ENCODE measurements at places on chromosomes 1 and 21.

DNA sequence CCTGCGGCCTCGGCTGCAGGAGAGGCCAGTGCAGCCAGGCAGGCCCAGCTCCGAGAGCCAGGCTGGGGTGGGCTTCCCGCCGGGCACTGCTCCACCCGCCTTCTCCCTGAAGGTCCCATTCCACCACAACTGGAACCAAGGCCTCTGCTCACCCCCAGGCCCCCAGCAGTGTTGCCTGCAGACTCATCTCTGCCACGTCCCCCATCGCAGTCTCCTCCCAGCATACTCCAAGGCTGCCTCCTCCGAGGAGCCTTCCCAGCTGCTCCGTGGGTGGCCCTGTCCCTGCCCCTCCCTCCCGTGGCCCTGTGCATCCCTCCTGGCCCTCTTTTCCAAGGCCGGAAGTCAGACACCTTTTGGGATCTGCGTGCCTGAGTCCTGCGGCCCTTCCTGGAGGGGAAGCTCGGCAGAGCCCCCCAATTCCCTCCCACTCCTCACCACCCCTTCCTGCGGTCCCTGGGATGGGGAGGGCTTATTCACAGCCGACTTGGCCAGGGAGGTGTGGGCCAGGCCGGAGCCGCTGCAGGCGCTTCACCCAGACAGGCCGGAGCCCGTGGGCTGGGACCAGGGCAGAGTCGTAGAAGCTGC, 47.6 kb downstream of the SLX9 start:
- DNase-seq = no peak

- peak; percentile 99 for DNase-seq
Observed at GRCh38 chr1:32964461-32965250, at the start of gene RNF19B. RNF19B (minus strand) TSS chr1:32964809; CDS start chr1:32964685, 124 bp downstream.

GRCh38 chr1:155977690-155978324, 540 bp downstream of the ARHGEF2 start:
- DNase-seq = peak; percentile 71

- DNase-seq = no peak
Observed at GRCh38 chr1:214720561-214720960, 117.6 kb downstream of the CENPF start.

GRCh38 chr1:25837262-25837875, 17.6 kb downstream of the MTFR1L start:
- DNase-seq = no peak

DNA sequence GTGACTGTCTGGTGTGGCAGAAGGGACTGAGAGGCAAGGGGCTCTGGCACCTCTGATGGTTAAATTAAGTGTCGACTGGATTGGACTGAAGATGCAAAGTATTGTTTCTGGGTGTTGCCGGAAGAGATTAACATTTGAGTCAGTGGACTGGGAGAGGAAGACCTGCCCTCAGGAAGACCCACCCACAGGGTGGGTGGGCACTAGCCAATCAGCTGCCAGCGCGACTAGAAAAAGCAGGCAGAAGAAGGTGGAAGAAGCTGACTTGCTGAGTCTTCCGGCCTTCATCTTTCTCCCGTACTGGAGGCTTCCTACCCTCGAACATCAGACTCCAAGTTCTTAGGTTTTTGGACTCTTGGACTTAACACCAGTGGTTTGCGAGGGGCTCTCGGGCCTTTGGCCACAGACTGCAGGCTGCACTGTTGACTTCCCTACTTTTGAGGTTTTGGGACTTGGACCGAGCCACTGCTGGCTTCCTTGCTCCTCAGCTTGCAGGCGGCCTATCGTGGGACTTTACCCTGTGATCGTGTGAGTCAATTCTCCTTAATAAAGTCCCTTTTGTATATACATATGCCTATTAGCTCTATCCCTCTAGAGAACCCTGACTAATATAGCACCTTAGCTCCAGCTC, 79.6 kb downstream of the KAZN start:
- no peak for DNase-seq

GRCh38 chr1:44050261-44050660, 19.0 kb upstream of the SLC6A9 start:
- no peak for DNase-seq

- DNase-seq = no peak
Observed at GRCh38 chr1:241841691-241842090, 6.3 kb upstream of the EXO1 start.

DNA sequence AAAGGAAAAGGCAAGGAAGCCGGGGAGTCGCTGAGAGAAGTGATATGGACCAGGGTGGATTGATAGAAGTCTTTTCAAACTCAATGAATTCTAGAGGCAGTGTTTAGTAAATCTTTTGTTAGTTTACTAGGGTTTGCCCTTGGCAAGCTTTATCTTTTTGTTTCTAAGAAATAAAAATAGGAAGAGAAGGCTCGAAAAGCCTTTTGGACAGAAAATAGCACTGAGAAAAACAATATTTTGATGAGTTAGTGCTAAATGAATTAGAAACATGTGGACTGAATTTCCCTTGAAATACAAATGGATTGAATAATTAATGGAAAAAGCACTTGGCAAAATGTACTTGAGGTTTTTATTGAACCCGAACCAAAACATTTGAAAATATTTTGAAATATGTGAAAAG, 121.8 kb upstream of the SPAG17 start:
- DNase-seq = no peak

DNA sequence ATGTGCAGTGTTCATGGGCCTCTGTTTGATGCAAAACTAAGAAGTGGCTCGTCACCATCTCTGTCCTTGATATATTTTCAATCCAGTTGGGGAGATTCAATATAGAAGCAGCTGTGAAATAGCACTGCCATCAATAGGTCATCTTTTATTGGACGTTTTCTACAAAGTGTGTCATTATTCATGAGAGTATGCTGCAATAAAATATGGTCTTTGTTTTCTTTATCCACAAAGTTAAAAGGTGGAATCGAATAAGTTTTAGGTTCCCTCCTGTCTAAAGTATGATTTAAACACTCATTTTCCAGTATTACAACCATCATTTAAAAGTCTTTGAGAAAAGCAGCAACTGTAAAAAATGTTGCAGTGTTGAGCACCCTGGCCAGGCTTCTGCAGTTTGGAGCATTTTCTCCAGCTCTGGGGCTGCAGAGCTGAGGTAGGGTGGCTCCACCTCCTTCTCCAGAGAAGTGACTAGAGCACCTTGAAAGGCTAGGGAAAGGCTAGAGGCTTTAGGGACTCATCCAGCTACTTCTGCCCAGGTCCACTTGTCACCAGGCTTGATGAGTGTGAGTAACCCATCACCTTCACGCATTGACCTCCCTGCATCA, 56.5 kb upstream of the DNAH14 start:
- DNase-seq = no peak

- no peak for DNase-seq
Observed at GRCh38 chr1:65054481-65054880, 88.1 kb upstream of the JAK1 start.

GRCh38 chr21:41961753-41962152, 7.9 kb upstream of the C2CD2 start:
- DNase-seq = no peak

- DNase-seq = no peak
Observed at GRCh38 chr1:226292874-226293552, 16.0 kb downstream of the LIN9 start.

DNA sequence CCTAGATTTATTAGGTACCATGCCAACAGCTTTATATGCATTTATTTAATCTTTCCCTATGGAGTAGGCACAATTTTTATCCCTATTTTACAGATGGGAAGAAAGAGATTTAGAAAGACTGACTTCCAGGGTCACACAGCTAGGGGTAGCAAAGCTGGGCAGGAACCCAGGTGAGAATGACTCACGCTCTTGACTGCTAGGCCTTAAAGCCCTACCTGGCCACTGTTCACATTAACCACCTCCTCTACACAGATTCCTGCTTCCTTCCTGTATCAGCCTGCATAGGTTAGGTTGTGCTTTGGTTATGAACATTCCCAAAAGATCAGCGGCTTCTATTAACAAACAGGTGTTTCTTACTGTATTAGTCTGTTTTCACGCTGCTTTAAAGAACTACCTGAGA, 53.2 kb downstream of the DNAJC6 start:
- no peak for DNase-seq

DNA sequence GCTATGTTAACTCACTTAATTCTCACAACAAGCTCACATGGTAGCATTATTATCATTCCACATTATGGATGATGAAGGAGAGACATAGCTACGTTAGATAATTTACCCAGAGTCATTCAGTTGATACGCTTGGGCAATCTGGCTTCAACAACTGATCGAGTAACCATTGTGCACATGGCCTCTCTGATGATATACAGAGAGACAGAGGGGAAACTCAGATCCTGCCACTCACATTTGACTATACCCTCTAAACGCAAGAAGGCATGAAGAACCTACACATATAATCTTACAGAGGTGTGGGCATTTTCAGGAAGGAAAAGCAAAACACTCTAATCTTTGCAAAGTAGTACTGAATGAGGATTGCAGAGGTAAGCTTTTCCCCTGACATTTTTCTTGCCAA, 360.1 kb downstream of the BARHL2 start:
- DNase-seq = no peak

GRCh38 chr1:82287556-82287955, 486.8 kb downstream of the ADGRL2 start:
- no peak for DNase-seq

GRCh38 chr1:4149831-4150230, 249.8 kb upstream of the C1orf174 start:
- DNase-seq = no peak

- DNase-seq = no peak
Observed at GRCh38 chr1:148352470-148353053, 130.5 kb downstream of the PPIAL4G start.

DNA sequence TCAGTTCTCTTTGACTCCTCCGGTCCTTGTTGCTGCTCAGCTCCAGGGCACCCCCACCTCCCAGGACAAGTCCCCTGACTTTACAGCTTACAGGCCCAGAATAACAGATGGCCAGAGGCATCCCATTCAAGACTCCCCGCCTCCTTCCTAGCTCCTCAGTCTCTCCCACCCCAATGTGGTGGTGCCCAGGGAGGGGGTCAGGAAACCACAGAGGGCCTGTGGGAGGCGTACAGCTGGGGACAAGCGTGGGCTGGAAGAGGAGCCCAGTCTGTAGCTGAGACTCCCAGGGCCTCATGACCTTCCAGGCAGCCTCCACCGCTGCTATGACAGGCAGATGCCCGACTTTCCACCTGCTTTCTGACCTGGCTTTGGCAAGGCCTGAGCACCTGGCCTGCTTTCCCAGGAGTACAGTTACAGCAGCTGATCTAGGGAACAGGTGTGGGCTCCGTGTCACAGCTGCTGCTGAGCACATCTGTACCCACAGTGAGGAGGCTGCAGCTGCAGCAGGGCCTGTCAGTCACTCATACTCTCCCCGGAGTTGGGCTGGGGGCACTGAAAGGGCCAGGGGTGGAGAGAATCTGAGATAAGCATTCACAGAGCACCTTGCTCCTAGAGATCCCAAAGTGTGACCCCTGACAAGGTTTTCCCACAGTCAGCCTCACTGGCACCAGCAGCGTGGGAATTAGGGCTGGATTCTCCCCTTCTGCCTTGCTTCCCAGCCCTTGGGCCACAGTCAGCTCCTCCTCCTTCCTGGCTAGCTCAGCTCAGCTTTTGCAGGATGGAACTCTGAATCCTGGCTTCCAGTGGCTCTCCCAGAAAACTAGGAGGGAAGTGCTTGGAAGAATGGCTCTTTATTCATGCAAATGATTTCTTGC, 7.1 kb upstream of the NAV1 start:
- DNase-seq = no peak

DNA sequence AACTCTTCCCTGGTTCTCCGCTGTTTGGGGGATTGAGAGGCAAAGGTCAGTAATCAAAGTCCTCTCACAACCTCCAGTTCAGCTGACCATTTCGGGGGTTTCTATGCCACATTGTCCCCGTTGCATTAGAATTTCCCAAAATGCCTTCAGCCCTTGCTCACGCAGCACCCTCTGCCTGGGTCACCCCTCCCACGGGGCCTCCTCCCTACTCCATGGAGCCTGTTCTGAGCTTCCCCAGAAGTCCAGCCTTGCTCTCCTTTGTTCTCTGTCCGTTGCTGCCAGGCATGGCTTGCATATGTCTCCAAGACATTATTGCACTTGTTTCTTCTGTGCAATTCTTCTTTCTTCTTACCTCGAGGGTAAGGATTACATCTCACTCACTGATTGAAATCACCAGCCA, 16.5 kb downstream of the DMRTB1 start:
- DNase-seq = no peak

- DNase-seq = no peak
Observed at GRCh38 chr1:56056438-56057287, 522.7 kb downstream of the PLPP3 start.

- no peak for DNase-seq
Observed at GRCh38 chr21:42409366-42409765, 5.7 kb downstream of the UBASH3A start.

DNA sequence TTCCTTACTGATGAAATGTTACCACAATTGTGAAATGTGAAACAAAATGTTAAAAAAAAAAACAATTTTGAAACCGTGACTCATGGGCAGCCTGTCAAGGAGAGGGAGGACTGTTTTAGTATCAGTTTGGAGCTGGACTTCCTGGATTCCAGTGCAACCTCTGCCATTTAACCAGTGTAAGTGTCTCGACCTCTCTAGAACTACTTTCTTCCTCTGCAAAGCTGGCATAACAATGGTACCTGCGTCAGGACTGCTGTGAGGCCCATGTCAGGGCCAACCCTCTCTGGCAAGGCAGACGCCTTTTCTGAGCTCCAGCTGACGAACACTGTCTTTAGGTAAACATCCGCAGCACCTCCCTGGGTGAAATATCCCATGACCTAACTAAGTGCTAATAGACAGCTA, 20.9 kb downstream of the URB1 start:
- no peak for DNase-seq

GRCh38 chr21:29939104-29939923, 482 bp downstream of the GRIK1 start:
- peak; percentile 14 for DNase-seq

DNA sequence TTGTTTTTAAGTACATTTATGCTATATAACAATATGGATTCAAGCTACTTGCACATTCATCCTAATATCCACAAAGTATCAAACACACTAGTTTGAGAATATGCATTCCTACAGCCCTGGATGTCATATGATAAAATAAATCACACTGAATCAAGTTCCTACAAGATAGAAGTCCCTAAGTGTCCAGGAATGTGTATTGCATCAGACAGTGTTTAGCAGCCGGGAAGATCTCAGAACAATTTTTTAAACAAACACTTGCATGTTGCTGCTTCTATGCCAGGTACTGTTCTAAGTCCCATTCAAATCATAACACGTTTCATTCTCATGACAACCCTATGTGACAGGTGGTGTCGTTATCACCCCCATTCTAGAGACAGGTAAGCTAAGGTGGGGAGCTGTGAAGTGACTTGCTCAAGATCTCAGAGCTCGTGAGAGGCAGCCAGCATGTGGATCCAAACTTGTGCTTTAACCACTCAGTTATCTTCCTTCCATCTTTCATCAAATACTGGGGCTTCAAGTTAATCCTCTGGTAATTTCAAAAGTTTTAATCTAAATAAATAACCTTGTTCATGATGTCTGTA, 68.3 kb upstream of the KIF26B start:
- no peak for DNase-seq

- DNase-seq = peak; percentile 85
Observed at GRCh38 chr1:36609241-36610027, 126.7 kb upstream of the CSF3R start.

GRCh38 chr1:180282401-180283044, 52.5 kb downstream of the LHX4 start:
- DNase-seq = no peak

GRCh38 chr1:155070721-155071569, 7.4 kb downstream of the EFNA4 start:
- DNase-seq = peak; percentile 76

All from HEK293T (cell line).